ENCODE measurements at places on chromosomes 7 and 10. TPM values are rescaled to one million over a fixed set of nuclear protein-coding genes. Genes with fewer than 3 reads are reported as not detected.

Gene TIMM23
- total RNA-seq = 61.9 TPM

Gene CCDC146
- 12.9 TPM for total RNA-seq

Gene HOXA9
- not detected for total RNA-seq

Gene UPK3B
- 0.92 TPM for total RNA-seq

Gene JCAD
- 0.05 TPM for total RNA-seq

Gene GIMAP6
- 93.3 TPM for total RNA-seq

Gene ITGA8
- not detected for total RNA-seq

Gene ZNF735
- total RNA-seq = not detected

Gene MOGAT3
- not detected for total RNA-seq

Gene ACSM6
- not detected for total RNA-seq

Gene GPR15LG
- total RNA-seq = not detected

Gene CUL2
- 38.7 TPM for total RNA-seq

Gene CPA2
- total RNA-seq = not detected

Gene FAS
- 58.5 TPM for total RNA-seq

Gene SH2D4B
- 0.21 TPM for total RNA-seq

Gene FGL2
- total RNA-seq = 1.6 TPM

Gene VPS37D
- total RNA-seq = 0.16 TPM

Gene TBX20
- not detected for total RNA-seq

Gene ACTR3C
- total RNA-seq = 4.6 TPM

Gene ZNF282
- 30.6 TPM for total RNA-seq

Gene TSPAN14
- total RNA-seq = 117 TPM

Gene ELAPOR2
- total RNA-seq = 2.3 TPM

Gene IFIT1B
- total RNA-seq = not detected

Gene ZNF804B
- not detected for total RNA-seq

Gene DKK1
- total RNA-seq = not detected

Gene CCDC71L
- total RNA-seq = 16.6 TPM

Gene HOXA1
- 0.92 TPM for total RNA-seq

Gene SPDYE9
- not detected for total RNA-seq

Gene CCDC186
- 12.8 TPM for total RNA-seq

Gene AKR1C8
- not detected for total RNA-seq

Gene TFPI2
- total RNA-seq = not detected

Gene GPAM
- total RNA-seq = 6.1 TPM

Gene MKI67
- total RNA-seq = 368 TPM

Gene AASS
- 0.26 TPM for total RNA-seq

Gene MMRN2
- total RNA-seq = not detected

Gene UNCX
- total RNA-seq = not detected

Gene PDK4
- not detected for total RNA-seq

Gene CACNB2
- total RNA-seq = not detected

Gene LRIT1
- not detected for total RNA-seq

Gene CACNA2D1
- not detected for total RNA-seq

Gene TM9SF3
- total RNA-seq = 75.4 TPM

Gene AOAH
- 17.7 TPM for total RNA-seq

Gene BRAT1
- total RNA-seq = 40.7 TPM

Gene EVX1
- not detected for total RNA-seq

Gene IRF5
- total RNA-seq = 7.4 TPM

Gene NEURL1
- 1.1 TPM for total RNA-seq

Gene ZNF138
- total RNA-seq = 11.7 TPM

Gene MMD2
- not detected for total RNA-seq

Gene TLX1
- total RNA-seq = not detected

Gene ZNF25
- 4.4 TPM for total RNA-seq

Gene CCDC3
- total RNA-seq = not detected

Gene GNGT1
- not detected for total RNA-seq

Gene CALHM3
- total RNA-seq = 0.45 TPM

Gene FBXO24
- 0.37 TPM for total RNA-seq

Gene HOXA5
- not detected for total RNA-seq

Gene OR2AE1
- total RNA-seq = 0.60 TPM
